ENCODE measurements at places on chromosomes 2 and 18. TPM values are rescaled to one million over a fixed set of nuclear protein-coding genes. Genes with fewer than 3 reads are reported as not detected.

Gene HSBP1L1
- 28.2 TPM for total RNA-seq

Gene UGT1A8
- total RNA-seq: under 0.01 TPM

Gene PNKD
- 10.3 TPM for total RNA-seq

Gene HOXD1
- not detected for total RNA-seq

Gene GREB1
- total RNA-seq: under 0.01 TPM

Gene SFT2D3
- total RNA-seq: 3.2 TPM

Gene BOLL
- not detected for total RNA-seq

Gene OR6B2
- not detected for total RNA-seq

Gene PSMA8
- not detected for total RNA-seq

Data from bronchial epithelial cell (primary cell).